NCI-H1417 treated with DMSO at 0.1 percent for 48 hours (cell line): ENCODE measurements at places on chromosomes 2 and 18.

- no peak for DNase-seq
Measured at GRCh38 chr2:199201539-199201938, 256.2 kb downstream of the SATB2 start.

DNA sequence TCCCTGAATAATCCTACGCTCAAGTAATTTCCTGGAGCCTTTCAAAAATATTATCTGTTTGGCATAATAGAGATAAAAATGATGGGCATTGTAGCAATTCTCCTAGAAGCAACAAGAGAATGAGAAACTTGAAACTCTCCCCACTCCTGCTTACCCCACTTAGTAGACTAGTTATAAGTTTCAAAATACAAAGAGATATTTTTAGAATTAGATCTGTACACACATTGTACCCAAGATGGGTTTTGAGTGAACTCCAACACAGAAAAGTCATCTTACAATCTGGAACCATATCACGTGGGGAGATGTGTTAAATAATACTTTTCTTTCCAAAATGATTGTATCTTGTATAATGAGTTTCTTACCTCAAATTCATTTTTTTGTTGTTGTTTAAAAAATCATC lies 484.9 kb downstream of the LPIN1 start:
- no peak for DNase-seq

- no peak for DNase-seq
Measured at GRCh38 chr18:43539862-43540261, 262.6 kb upstream of the SYT4 start.

DNA sequence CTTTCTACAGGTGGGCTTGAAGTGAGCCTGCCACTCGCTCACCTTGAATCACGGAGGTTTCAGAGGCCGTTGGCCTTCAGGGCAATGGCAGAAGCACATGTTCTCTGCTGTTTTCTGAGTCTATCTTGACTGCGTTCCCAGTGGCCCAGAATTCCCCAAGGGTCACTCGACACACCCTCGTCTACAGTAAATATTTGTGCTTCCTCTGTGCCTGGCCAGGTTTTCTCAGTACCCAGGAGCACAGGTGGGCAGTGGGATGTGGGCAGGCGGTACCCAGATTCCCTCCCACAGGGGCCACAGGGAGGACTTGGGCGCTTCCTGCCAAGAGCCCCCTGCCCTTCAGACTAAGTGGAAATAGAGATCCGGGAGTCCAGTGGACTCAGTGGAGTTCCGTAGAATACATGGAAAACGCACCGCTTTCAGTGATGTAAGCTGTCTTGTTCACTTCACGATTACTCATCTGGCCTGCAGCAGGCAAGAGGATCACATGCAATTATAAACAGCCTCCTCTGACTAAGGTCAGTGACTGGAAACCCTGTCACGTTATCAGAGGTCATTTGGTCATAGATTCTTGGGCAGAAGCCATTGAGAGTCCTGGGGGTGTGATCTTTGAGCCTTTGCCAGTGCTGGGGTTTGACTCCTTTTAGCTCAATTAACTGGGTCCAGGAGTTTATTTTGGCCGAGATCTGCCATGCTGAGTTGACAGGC lies 179.8 kb downstream of the NEDD4L start:
- DNase-seq: no peak

- no peak for DNase-seq
Measured at GRCh38 chr2:46377101-46377581, 79.9 kb downstream of the EPAS1 start.

- DNase-seq: no peak
Measured at GRCh38 chr2:236195726-236196125, 27.5 kb upstream of the GBX2 start.

- no peak for DNase-seq
Measured at GRCh38 chr2:121944072-121944831, 188.8 kb downstream of the TSN start.

DNA sequence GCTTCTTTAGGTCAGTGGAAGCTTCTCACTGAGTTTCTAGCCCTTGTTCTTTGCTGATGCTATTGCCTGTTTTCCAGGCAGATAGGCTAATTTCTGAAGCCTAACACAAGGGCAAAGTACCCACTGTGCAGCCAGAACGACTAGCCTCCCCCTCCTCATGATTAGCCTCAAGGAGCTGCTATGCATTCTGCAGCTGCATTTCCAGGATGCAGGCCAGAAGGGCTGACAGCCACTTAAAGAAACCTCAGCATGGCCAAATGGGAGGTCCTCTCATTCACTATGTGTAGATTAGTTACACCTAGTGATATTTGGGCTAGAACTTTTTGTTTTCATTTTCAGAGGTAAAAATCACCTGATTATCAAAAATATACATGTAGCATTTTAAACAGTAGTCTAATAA lies 216.0 kb downstream of the RAD51AP2 start:
- DNase-seq: no peak

GRCh38 chr2:10557506-10558265 lies 109.6 kb upstream of the ODC1 start:
- no peak for DNase-seq

GRCh38 chr18:39840406-39840805 lies 2114.6 kb upstream of the PIK3C3 start:
- DNase-seq: no peak
